CD4-positive, alpha-beta T cell treated with Interleukin-2 at 100 ng/mL for 4 hours (primary cell): ENCODE measurements at places on chromosomes 2 and 18.

GRCh38 chr18:70047931-70048603 lies 100.4 kb upstream of the CD226 start:
- no peak for DNase-seq

DNA sequence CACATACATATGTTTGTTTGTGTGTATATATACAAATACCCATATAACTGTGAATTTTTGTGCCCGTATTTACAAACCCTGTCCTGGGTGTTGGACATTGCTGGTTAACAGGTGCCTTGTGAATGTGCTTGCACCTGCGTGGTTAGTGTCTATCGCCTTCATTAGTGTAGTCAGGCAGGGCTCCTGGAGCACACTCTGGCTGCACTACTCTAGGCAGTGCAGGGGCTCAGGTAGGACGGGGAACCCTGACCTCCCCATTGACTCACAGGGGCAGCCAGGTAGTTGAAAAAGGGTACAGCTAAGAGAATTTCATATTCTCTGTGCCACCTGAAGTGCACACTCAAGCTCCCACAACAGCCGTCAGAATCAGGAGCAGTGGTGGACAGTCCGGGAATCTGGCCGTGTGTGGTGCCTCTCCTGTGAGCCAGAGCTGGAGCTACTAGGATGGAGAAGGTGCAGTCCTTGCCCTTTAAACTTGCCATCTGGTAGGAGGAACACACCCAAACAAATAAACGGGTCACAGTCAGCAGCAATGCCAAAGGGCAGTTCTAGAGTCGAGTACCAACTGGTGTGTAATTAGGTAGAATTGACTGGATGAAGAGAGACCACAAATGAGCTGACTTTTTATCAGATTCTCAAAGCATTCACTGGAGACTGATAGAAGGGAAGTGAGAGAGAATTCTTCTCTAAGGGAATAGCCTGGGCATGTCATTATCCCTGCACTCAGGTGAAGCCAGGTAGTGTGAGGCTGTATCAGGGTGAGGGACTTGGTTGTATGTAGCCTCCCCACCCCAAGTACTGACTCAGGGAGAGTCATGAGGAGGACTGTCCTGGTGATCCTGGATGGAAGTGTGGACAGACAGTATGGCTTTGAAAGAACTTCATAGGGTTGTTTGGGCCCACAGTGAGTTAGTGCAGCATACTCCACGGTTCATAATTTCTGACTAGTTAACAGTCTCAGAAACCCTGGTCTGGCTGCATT lies 44.1 kb downstream of the FARP2 start:
- no peak for DNase-seq

DNA sequence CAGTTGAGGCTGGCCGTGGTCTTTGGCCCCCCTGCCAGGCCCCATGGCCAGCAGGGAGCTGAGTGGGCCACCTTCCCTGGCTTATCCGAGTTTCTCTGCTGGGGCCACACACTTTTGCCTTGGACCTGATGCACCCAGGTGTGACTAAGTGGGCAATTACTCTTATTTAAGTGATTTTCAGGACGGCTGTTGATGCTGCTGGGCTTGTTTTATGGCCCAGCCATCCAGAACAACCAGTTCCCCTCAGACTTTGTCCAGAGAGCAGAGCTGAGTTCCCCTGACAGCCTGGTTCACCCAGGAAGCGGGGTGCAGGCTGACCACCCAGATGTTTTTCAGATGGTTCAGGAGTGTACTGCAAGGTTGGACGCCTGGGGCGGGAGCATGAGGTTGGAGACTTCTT lies 68.8 kb downstream of the GLI2 start:
- no peak for DNase-seq

- peak; percentile 93 for DNase-seq
Measured at GRCh38 chr2:197198890-197199289, 111.7 kb downstream of the ANKRD44 start.

- no peak for DNase-seq
Measured at GRCh38 chr2:20429528-20429927, 17.3 kb upstream of the RHOB start.

DNA sequence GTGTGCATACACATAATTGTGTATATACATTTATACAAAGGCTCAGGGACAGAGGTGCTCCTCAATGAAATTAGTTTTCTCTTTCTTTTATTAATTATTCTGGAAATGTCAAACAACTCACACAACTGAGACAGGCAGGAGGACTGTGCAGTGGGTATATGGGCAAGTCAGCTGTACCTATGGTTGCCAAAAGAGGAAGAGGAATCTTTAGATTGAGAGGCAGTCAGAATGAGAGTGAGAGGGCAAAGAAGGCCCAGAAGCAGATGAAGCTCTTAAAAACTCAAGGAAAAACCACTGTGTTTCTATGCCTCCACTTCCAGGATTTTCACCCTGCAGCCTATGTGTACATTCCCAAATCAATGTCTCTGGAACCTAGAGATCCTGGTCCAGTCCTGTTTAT lies 79.1 kb downstream of the CACNB4 start:
- no peak for DNase-seq

DNA sequence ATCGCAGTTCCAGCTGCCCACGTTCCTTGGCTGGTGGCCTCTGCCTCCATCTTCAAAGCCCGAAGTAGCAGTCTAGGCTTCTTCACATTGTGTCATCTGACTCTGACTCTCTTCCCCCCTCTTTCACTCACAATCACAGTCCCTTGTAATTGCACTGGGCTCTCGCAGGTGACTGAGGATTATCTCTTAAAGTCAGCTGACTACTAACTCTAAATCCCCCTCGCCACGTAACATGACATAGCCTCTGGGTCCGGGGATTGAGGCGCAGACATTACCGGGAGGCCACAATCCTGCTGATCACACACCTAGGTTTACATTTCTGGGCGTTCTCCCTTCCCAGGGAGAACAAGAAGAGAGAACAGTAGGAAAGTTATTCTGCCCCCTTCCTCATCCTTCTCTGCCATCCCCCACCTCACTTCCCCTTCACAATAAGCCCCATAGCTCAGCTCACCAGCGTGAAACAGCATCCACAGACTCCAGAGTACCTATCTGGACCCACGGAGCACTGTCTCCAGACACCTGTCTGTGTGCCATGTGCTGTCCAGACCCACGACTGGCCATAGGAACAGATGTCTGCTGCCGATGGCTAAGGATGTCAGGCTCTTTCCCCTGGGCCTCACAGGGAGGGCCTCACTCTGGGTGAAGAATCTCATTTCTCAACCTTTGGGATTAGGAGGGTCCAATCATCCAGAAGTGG lies 64.3 kb upstream of the FZD7 start:
- DNase-seq: no peak

- DNase-seq: no peak
Measured at GRCh38 chr2:207970147-207970825, 55.0 kb downstream of the PLEKHM3 start.
